ENCODE measurements at places on chromosomes 6 and 20.

DNA sequence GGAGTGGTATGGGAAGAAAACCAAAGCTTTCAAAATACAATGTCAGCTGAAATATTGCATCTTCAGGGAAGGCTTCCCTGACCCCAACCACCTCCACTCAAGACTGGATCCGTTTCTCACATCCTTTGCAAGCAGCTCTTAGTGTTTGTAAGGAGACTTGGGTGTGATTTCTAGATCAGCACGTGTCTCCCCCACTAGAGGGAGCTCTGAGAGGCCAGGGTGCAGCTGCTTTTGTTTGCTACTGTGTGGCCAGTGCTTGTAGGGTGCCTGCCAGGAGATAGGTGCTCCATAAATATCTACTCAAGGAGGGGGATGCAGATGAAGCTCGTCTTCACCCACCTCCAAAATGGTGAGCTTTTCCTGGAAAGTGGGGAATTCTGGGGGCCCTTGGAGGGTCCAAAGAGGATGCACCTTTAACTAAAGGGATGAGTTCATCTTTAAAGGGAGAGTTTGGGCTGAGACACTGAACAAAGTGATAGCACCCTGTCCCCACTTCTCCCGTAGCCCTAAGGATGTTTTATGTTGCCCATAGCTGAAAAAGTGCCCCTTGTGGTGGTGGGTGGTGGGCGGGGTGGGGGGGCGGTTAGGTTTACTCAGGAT is 52.6 kb upstream of the MAFB start:
- DNase-seq = peak; percentile 25

GRCh38 chr6:1222728-1223595 is 88.9 kb upstream of the FOXQ1 start:
- DNase-seq = no peak

DNA sequence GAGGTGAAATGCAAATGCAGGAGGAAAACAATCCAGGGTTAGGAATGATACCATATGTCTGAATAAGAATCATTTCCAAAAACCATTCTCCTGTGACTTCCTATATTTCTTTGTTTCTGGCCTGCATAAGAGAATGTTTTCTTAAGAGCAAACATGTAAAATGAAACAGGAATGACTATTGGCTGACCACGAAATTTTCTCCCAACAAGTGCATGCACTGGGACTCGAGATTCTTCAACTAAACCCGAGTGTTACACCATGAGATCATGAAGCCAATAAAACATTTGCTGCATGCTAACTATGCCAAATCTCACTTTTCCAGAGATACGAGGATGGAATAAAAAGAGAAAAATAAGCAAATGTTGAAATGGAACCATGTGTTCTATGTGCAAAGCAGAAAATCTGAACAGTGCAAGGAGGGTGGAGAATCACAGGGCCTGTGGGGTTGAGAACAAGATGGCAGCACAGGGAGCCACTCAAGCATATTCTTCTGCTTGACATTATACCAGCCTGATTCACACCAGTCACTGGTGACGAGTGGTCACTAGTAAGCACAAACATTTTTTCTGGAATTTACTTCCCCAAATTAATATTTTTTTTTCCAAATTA is 212.2 kb upstream of the FOXA2 start:
- no peak for DNase-seq

GRCh38 chr6:89970609-89971337 is 76.5 kb downstream of the GJA10 start:
- DNase-seq = no peak

DNA sequence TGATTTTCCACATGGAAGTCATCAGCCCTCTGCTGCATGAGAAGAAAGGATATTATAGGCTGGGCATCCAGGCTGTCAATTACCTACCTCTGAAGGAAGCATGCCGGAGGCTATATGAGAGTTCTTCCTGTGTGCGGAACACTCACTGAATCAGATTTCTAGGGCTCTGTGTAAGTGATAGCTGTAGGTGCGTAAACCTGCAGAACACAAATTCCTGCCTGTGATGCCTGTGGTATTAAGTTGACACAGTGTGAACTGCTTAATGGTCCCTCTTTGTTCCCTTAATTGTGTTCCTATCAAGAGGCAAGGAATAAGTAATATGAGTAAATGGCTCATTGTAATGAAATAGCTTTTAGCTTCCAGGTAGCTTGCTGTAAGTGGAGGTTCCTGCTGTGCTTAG is 103.3 kb downstream of the ANKS1A start:
- DNase-seq = no peak

DNA sequence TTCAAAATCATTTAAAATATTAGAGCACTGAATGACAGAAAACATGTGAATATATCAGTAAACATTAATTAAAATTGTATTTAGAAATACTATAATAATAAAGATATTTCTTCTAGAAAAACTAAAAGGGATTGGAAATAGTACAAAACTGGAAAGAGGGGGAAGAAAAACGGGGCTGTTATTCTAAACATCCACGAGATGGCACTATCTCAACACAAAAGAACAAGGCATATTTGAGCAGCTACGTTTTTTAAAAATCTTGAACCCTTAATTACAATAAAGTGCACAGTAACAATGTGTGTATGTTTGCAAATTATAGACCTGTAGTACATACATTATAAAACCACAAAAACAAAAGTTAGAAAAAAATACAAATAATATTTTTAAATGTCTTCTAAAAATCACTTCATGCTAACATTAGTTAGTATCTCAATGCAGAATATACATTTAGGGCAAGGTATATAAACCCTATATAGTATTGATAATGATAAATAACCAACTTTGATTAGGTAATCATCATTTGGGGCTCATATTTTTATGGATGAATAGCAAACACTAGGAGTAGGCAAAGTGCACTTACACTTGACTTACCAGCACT is 42.5 kb upstream of the PNISR start:
- no peak for DNase-seq

DNA sequence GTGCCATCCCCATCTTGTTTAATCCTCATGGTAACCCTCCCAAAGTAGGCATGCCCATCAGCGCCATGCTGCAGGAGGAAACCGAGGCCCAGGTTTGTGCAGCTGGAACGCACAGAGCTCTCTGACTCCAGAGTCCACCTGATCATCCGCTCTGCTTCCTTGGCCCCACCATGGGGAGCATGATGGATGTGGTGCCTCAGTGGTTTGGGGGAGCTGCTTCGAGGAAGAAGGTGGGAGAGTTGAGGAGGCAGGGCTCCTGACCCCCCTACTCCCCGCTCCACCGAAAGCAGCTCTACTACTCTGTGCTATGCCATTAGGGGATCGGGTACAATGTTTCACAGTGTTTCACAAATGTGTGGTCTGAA is 52.2 kb downstream of the TGM2 start:
- no peak for DNase-seq

DNA sequence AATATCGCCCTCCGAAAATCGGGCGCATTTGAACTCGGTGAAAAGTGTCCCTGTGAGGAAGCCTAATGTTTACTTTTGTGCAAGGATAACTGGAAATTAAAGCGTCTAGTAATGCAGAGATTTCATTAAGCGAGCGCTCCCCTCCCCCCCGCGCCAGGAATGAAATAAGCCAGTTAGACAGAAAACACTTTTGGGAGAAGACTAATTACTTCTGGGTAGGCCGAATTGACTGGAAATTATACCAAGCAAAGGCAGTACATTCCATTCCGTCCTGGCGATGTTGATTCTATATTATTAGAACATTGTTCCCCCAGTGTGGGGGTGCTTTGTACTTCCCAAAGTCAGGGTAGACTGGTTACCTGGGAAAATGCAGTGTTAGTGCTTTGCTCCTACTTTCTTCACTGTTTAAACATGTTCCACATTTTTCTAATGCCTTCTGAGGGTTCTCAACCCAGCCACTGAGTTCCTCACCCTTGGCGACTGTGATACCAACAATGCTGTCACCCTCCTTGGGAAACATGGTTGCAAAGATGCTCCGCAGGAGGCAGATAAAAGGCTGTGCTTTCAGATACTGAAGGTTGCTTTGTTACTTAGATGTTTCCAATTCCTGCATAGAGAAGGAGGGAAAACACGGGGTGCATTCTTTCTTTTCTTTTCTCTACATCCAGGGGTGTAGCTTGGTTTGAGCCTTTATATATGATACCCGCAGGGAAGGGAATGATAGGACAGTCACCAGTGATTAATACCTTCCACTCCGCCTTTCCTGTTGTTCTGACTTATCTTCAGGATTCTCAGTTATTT is 2.6 kb downstream of the GJA1 start:
- no peak for DNase-seq

GRCh38 chr20:58308680-58309527 is 611 bp upstream of the RAB22A start:
- DNase-seq = peak; percentile 61

GRCh38 chr6:161186173-161186769 is 87.6 kb downstream of the AGPAT4 start:
- no peak for DNase-seq

GRCh38 chr20:49750611-49751396 is 37.1 kb upstream of the B4GALT5 start:
- DNase-seq = no peak

DNA sequence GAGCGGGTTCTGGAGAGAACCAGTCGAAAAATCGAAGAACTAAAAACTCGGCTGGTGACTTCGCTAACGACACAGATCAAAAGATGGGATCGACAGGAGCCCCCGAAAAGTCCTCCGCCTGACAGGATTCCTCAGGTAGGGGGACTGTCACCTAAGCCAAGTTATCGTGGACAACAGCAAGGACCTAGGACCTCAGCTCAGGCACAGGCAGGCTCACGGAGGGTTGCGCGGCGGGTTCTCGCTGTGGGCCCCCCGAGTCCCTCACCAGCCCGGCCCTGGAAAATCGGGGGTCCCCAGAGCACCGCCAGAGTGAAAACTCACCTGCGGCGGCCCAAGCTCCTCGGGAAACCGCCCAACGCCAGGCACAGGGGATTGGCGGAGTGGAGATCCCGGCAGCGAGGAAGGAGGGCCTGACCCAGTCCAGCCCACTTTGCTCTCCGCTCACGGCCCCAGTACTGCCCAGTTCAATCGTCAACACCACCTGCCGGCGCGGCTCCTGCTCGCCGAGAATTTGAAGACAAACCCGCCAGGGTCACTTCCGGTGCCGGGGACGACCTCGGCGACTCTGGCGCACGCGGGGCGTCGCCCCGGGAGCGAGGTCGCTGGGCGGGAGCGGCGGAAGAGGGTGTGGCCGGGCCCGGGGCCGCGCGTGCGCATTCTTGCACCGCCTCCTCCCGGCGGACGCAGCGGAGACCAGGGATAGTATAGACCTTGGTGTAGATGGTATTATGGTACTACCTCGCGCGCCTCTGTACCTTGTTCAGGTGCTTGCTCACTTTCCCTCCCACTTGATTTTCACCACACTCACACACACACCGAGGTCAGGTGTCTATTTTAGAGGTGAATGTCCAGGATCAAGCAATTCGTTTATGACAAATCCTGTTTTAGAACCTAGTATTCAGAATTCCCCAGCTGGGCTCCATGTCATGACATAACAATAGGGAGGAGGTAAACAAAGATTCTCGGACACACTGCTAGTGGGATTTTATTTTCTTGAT is at the start of gene KATNA1:
Gene KATNA1 (minus strand): TSS at position 567 of the 998 bp plus-strand sequence. CDS start 10,167 bp downstream, outside the sequence.
- peak; percentile 87 for DNase-seq

DNA sequence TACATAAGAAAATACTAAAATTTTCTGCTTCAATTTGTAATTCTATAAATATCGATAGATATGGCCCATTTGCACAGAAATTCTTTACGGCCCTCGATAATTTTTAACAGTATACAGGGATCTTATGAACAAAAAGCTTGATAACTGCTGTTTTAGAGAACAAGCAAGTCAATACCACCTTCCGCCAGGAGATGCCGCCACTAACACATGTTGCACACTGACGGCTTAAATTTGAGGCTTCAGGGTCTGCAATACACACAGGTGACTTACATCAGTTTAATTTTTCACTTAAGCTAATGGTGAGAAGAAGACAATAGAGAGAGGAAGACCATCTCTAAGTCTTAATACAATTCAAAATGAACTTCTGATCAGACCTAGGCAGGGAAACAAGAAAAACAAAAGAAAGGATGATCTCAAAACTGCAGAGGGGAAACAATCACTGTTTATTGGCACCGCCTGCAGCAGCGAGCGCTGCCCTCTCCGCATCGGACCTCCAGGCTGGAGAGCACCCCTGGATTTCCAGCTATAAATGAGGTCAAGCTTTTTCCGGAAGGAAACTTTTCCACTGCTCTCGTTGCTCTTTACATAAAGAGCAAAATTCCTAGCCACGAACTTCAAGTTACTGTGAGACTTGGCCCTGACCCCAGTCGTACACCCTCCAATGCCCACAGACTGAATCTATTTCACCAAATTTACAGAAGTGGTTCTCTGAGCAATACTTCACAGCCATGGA is 53.9 kb downstream of the OTOR start:
- DNase-seq = peak; percentile 45

- no peak for DNase-seq
Observed at GRCh38 chr20:653590-654416, 803 bp upstream of the SRXN1 start.

DNA sequence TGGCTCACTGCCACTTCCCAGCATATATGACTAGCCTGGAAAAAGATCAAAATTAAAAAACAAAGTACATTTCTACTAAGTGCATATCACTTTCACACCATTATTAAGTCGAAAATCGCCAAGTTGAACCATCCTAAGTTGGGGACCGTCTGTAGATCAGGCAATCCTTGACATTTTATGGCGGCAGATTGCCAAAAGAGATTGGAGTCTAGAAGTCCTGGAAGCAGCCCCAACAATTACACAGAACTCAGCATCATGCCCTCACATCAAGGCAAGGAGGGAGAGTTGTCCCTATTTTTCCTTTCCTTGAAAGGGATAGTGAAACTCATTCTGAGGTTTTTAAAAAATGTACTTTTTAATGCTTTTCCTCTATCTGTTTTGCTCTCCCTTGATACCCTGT is 30.7 kb downstream of the SLC22A3 start:
- DNase-seq = no peak

DNA sequence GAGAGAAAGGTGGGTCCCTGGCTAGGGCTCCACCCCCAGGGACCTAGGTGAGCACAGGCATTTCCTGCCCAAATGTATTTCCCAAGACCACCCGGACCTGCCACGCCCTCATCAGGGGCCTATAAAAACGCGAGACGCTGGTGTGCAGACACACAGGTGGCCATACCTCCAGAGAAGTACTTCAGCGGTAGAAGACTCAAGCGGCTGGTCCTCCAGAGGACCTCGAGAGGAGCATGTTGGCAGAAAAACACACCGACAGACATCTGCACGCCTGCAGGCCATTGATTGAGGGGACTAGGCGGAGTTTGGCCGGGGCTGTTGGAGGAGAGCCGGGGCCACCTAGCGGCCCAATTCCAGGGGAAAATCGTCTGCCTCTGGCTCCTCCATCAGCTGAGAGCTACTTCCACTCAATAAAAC is 695.8 kb upstream of the MMS22L start:
- DNase-seq = no peak

GRCh38 chr6:69294407-69294806 is 502.4 kb downstream of the LMBRD1 start:
- no peak for DNase-seq
